K562 (cell line): ENCODE measurements at places on chromosomes 16 and 17. TPM values are rescaled to one million over a fixed set of nuclear protein-coding genes. Genes with fewer than 3 reads are reported as not detected.

- no peak for DNase-seq
Measured at GRCh38 chr17:2710803-2711607, 559 bp downstream of the CLUH start.

- DNase-seq: no peak
Measured at GRCh38 chr16:55908641-55909040, 33.5 kb upstream of the CES5A start.

DNA sequence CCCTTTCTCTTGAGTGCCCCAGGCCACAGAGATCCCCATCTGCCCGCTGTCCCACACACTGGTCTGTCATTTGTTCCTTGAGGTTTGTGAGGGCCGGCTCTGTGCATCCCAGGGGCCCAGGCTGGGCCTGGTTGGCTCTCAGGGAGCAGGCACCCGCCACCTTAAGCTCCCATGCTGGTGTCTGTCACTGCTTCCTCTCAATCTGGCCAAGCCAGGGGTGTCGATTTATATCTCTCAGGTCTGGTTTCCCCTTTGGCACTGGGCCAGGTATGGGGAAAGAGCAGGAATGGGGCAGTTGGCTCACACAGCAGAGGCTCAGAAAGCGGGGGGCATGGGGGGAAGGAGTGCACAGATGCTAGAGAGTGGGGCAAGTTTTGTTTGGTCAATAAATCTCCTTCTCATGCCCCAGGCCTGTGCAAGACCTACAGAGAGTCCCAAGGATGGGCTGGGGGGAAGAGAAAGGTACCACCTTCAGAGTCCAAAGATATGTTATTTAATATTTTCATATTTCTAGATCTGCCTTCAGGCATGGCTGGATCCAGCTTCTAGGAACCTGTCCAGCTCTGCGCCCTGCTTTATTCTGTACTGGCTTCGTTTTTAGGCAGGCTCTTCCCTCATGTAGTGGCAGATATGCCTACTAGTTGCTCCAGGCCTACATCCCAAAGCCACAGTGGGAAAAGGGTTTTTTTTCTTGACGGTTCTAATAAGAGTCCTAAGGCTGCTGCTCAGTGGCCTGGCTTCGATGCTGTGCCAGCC lies 34.3 kb downstream of the IL4R start:
- DNase-seq: peak; percentile 4

WFIKKN2 gene
- total RNA-seq: 0.07 TPM in 1 of 2 replicates, not detected in the other

USP10 gene
- total RNA-seq: 166 and 171 TPM in 2 replicates

DNA sequence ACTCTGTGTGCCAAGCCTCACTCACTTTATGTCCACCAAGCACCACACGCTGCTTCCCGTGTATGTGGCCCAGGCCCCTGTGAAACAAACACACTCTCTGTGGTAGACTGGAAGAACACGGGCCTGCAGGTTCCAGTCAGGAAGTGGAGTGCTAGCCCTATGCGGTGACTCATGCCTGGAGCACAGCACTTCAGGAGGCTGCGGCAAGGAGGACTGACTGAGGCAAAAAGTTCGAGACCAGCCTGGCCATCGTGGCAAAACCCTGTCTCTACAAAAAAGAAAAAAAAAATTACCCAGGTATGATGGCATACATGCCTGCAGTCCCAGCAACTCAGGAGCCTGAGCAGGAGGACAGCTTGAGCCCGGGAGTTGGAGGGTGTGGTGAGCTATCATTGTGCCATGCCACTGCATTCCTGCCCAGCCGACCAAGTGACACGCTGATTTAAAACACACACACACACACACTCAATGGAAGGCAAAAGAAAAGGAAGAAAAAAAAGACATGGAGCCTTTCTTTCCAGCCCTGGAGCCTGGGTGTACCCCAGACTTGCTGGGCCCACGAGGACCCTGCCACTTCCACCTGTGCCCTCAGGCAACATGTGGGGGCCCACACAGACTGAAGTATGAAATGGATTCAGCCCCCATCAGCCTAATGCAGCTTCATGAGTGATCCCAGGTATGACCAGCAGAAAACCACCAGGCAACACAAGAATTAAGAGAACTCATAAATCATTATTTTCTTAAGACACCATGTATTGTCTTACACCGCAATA lies 126.6 kb downstream of the ANKRD11 start:
- DNase-seq: no peak

CDRT4 gene
- 3.0 and 3.1 TPM in 2 replicates for total RNA-seq

DNA sequence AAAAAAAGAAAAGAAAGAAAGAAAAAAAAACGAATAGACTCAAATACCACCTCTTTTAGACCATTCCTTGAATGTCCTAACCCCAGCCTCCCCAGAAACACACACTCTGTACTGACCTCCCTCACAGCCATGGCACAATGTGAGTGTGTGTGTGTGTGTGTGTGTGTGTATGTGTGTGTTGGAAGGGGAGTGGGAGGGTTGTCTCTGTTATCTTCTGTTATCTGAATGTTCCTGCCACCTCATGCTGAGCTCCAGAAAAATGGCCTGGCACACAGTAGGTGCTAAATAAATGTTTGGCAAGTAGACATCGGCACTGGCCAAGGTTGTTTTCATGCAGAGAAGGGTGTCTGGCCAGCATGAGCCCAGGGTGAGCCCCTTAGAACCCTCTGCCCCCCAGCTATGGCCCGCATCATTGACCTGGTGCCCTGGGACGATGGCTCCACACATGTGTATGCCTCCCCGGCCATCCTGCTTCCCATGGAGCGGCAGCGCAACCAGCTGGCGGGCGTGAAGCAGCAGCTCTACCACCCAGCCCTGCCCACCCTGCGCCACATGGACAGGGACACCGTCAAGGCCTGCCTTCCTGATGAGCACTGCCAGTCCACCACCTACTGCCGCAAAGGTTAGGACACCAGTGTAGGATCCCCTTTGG lies 6.6 kb upstream of the CNGB1 start:
- no peak for DNase-seq

ZMYND15 gene
- 0.09 TPM in 1 of 2 replicates, not detected in the other for total RNA-seq

PIGW gene
- 22.1 and 26.9 TPM in 2 replicates for total RNA-seq

- no peak for DNase-seq
Measured at GRCh38 chr17:81123052-81124048, 42.0 kb upstream of the PVALEF start.

DNA sequence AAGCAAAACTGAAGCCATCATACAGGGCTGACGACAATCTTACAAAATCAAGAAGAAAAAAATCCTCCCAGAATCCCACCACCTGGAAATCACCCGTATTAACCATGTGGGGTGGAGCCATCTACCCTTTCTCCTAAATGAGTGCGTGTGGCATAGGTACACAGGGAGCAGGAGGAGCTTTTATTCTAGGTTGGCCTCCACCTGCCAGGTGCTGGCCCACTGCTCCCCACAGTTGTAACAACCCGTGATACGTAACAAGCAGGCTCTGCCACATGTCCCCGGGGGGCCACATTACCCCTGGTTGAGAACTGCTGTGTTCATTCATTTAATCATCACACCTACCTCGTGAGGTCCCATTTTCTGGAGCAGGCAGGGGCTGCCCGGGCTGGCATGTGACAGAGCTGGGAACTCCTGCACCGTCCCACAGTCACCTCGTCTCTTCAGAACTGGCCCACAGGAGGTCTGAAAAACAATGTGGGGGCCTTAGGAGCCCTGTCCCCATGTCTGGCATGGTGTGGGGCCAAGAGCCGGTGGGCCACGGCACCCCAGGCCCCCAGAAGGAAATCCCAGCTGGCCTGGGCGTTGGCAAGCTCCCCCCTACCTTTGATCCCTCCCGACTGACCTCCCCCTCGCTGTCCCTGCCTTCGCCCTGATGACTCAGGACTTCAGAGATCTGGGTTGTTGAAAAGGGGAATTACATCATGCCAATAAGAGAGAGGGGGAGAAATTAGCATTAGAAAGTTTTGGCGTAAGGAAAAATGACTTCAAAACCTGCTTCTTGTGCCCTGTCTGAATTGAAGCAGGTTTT lies 12.9 kb downstream of the CMIP start:
- DNase-seq: peak; percentile 82

CES3 gene
- total RNA-seq: 2.2 and 2.8 TPM in 2 replicates

DNA sequence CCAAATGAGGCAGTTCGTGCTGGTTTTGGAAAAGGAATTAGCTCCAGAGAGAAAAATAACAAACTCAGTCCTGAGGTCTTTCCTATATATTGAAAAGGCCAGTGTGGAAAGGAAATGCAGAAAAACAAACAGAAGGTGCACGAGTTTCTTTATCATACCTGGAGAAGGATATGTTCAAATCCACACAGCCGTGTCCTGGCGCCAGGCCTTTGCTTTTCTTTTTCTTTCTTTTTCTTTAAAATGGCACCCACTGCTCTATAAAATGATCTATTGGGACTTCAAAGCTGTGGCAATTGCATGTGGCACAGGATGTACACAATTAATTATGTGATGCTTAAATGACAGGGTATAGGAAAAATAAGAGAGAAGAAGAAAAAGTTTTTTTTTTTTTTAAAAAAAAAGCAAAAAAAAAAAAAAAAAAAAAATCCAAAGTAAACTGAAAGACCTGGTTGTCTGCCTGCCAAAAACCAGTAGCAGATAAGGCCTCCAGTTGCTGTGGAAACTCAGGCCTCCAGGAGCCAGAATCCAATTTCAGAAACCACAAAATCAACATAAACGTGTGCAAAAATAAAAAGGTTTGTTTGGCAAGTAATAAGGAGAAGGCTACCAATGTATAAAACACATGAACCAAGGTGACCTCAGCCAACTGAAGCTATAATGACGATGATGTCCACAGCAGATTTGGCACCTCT lies 957.6 kb upstream of the SOX9 start:
- no peak for DNase-seq

GRCh38 chr17:36629970-36630502 lies 28.7 kb downstream of the MRM1 start:
- no peak for DNase-seq

DNA sequence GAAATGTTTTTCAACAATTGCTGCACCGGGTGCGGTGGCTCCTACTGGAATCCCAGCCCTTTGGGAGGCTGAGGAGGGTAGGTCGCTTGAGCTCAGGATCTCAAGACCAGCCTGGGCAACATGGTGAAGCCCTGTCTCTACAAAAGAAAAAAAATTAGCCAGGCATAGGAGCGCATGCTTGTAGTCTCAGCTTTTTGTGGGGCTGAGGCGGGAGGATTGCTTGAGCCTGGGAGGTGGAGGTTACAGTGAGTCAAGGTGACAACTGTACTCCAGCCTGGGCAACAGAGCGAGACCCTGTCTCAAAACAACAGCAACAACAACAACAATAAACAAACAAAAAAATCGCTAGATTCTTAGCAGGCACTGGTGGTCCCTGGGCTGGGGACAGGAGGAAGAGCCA lies 28.5 kb downstream of the IL21R start:
- DNase-seq: no peak

NPIPA5 gene
- total RNA-seq: 4.4 and 5.2 TPM in 2 replicates

GRN gene
- total RNA-seq: 69.9 and 75.3 TPM in 2 replicates
